EL (cell line): ENCODE measurements at places on chromosomes 7 and 10.

GRCh38 chr7:6279937-6280336 is 7.5 kb upstream of the CYTH3 start:
- no peak for DNase-seq

- DNase-seq: no peak
These were observed 27.6 kb downstream of the AMZ1 start for GRCh38 chr7:2715341-2716231.

DNA sequence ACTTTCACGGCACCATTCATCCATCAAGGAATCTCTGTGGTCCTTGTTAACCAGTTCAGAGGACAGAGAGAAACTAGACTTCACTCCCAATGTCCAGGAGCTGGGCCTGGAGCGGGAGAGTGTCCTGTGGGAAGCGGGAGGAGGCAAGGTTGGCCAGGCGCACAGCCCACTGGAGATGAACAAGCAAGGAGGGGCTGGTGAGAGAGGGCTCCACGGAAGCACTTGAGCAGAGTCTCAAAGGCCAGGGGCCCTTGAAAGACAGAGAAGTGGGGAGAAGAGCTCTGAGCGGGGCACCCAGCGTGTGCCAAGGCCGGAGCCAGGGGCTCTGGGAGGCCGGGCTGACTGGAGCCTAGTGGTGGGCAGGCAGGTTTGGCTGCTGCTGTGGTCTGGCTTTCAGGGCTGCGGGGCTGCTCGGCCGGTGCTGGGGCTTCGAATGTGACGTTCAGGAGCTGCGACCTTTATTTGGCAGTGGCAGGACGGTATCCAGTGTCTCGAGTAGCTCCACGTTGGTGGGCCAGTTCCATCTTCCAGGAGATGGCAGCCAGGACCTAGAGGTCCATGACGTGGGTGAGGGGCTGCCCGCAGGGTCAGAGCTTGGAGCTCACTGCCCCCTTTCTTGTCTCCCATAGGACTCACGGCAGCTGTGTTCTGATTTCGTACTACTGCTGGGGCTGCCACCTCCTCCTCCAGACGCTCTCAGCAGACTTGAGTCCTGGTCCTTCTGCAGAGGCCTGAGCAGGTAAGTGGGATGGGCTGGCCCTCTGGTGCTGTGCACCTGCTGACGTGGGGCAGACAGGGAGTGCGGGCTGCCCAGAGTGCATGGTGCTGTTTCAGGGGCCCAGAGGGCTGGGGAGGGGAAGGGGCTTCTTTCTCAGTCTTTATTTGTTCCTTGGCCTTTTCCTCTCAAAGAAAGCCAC is 49.8 kb downstream of the ZMIZ1 start:
- no peak for DNase-seq

- no peak for DNase-seq
These were observed 942 bp upstream of the KIAA1217 start for GRCh38 chr10:24207781-24208611.

GRCh38 chr10:50653142-50653541 is 29.4 kb upstream of the SGMS1 start:
- peak; percentile 25 for DNase-seq
